ENCODE measurements at places on chromosomes 6 and 20.
A peak's percentile ranks its signal among the peaks of the same experiment; 100 is the strongest.

DNA sequence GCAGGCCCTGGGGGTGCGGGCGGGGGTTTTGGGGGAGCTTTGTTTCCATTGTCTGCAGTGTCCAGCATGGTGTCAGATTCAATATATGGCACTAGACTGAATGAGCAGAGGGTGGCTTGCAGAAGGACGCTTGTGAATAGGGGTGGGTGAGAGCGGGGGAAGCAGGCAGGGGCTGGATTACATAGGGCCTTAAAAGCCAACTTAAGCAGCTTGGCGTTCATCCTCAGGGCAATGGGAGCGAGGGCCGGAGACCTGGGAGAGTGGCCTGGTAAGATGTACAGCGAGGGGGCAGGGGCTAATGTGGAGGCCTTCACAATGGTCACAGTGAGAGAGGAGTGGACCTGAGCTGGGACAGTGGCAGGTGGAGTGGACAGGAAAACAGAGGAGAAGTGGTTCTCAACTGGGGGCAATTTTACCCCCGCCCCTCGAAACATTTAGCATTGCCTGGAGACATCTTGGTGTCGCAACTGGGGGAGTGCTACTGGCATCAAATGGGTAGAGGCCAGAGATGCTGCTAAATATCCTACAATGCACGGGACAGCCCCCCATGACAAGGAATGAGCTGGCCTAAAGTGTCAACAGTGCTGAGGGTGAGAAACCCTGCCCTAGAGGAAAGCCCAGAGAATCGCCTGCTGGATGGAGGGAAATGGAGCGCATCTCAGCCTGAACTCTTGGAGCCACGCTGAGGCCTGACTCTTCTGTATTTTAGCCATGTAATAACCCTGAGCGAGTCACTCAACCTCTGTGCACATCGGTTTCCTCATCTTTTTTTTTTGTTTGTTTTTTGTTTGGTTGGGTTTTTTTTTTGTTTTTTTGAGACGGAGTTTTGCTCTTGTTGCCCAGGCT, 15.1 kb upstream of the BAK1 start:
- DNase-seq: no peak

- DNase-seq: no peak
Measured at GRCh38 chr20:57097245-57097915, 169.1 kb downstream of the BMP7 start.

GRCh38 chr6:30323806-30324205, 2.9 kb upstream of the TRIM39 start:
- peak; percentile 15 for DNase-seq

- DNase-seq: no peak
Measured at GRCh38 chr6:32462609-32463008, 22.9 kb downstream of the HLA-DRA start.

GRCh38 chr6:1624851-1625781, 15.4 kb downstream of the FOXC1 start:
- DNase-seq: no peak

DNA sequence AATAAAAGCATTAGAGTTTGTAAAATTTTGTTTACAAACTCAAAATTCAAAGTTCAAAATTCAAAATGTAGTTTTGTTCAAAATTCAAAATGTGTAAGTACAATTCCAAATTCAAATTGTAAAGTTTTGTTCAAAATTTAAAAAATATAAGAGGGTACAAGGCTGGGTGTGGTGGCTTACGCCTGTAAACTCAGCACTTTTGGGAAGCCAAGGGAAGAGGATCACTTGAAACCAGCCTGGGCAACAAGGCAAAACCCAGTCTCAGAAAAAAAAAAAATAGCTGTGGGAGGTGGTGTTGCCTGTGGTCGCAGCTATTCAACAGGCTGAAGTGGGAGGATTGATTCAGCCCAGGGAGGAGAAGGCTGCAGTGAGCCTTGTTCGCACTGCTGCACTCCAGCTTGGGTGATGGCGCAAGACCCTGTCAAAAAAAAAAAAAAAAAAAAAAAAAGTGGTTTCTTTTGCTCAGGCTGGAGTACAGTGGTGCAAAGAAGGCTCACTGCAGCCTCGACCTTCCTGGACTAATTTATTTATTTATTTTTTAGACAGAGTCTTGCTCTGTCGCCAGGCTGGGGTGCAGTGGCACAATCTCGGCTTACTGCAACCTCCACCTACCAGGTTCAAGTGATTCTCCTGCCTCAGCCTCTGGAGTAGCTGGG, 5.4 kb upstream of the ZBTB12 start:
- DNase-seq: no peak

GRCh38 chr20:51767867-51768758, at the start of gene ATP9A:
Gene ATP9A (minus strand): TSS chr20:51768390. CDS start chr20:51768369, 21 bp downstream.
- DNase-seq: no peak

GRCh38 chr6:122790423-122791309, 1.6 kb downstream of the SMPDL3A start:
- no peak for DNase-seq

GRCh38 chr20:32162351-32162750, 45.2 kb downstream of the PLAGL2 start:
- no peak for DNase-seq

- DNase-seq: no peak
Measured at GRCh38 chr6:16929809-16930208, 168.5 kb upstream of the ATXN1 start.
